ENCODE measurements at places on chromosomes 16 and 17.
A peak's percentile ranks its signal among the peaks of the same experiment; 100 is the strongest.

DNA sequence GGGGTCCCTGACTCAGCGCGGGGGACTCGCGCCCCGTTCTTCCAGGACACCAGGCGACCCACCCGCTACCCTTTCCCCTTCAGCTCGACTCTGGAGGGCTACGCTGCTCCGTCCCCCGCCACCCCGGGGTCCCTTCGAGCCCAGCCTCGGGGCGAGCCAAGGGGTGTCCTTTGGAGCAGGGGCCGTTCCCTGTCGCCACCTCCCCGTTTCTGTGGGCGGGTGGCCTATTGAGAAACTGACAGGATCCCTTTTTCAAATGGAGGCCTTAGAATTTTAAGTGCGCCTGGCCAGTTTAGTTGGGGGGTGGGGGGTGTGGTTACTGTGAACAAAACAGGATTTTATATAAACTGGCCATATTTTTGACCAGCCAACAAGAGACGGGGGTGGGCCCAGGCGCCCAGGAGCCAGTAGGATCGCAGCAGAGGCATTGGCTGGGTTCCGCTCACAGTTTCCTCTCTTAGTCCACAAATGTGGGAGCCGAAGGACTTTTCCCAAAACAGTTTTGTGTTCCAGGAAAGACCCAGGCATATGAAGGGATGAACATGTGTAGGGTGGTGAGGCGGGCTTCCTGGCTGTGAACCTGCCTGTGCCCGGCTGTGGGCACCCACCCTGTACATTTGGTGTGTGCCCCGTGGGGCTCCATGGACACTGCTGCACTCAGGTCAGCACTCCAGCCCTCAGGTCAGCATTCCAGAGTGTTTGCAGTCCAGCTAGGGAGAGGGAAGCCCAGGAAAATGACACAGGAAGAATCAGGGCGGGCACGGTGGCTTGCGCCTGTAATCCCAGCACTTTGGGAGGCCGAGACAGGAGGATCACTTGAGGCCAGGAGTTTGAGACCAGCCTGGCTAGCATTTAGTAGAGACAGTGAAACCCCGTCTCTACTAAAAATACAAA lies 722 bp upstream of the TIMP2 start:
- peak; percentile 28 for DNase-seq

DNA sequence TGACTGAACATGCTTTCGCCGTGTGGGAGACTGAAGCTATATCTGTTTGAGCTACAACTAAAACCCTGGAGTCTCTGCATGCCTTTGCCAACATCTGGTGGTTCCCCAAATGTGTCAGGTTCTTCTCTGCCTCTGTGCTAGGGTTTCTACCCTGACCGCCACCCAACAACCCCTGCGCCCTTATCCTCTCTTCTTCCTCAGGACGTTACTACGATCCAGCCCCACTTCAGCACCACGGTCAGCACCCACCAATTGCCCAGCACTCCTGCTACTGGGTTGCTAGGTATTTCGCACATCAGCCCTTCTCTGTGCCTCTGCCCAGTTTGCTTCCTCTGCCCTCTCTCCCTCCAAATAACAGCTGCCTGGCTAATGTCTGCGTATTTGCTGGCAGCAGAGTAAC lies 106.3 kb upstream of the HSBP1 start:
- peak; percentile 43 for DNase-seq

- DNase-seq = no peak
Measured at GRCh38 chr17:46078675-46079074, 79.6 kb downstream of the STH start.

GRCh38 chr16:68884401-68884800 lies 41.1 kb downstream of the TANGO6 start:
- no peak for DNase-seq

All from KBM-7 (cell line).